Stimulated activated CD8-positive, alpha-beta memory T cell treated with anti-CD3 and anti-CD28 coated beads, Interleukin-4, amount 100 ng/mL, for 1 hour (primary cell): ENCODE measurements at places on chromosomes 12 and 14.

DNA sequence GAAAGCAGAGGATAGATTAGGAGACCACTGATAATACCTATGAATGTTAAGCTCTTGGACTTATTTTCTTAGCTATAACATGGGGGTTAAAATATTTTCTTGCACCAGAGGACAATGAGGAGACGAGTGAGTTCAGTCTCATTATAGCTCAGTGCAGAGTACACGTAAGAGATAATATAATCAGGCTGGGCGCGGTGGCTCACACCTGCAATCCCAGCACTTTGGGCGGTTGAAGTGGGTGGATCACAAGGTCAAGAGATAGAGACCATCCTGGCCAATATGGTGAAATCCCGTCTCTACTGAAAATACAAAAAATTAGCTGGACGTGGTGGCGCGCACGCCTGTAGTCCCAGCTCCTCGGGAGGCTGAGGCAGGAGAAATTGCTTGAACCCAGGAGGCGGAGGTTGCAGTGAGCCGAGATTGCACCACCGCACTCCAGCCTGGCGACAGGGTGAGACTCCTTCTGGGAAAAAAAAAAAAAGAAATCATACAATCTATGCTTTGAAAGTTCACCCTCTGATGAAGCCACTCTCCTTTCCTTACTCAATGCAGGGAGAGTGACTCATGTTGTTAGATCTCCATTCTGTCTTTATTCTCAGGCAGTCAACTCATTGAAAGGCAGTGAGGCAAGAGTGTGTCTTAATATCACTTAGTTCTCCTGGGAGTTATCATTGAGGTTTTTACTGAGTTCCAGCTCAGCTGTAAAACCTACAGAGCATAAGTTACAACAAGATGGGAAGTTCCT, 134.2 kb downstream of the SYNE2 start:
- no peak for DNase-seq

- no peak for DNase-seq
Observed at GRCh38 chr12:9922429-9922828, 9.7 kb downstream of the CLEC2A start.

- DNase-seq, result no peak
Observed at GRCh38 chr14:88682495-88683114, 110.1 kb downstream of the EML5 start.

DNA sequence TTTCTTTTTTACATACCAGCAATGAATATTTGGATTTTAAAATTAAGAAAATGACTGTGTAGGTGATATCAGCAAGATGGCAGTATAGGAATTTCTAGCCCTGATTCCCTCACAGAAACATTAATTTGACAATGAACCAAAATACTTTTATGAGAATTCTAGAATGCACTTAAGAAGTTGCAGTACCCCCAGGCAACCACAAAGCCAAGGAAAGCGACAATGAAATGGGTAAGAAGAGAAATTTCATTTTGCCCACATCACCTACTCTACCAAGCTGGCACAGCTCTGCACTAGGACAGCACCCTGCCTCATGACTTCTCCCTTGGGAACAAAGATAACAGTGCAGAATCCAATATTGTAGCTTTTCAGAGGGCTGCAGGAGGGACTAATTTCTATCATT, 6.6 kb downstream of the OR9K2 start:
- no peak for DNase-seq

- no peak for DNase-seq
Observed at GRCh38 chr12:132593938-132594358, 16.4 kb downstream of the LRCOL1 start.

- DNase-seq, result no peak
Observed at GRCh38 chr14:32896979-32897697, 41.5 kb upstream of the NPAS3 start.

DNA sequence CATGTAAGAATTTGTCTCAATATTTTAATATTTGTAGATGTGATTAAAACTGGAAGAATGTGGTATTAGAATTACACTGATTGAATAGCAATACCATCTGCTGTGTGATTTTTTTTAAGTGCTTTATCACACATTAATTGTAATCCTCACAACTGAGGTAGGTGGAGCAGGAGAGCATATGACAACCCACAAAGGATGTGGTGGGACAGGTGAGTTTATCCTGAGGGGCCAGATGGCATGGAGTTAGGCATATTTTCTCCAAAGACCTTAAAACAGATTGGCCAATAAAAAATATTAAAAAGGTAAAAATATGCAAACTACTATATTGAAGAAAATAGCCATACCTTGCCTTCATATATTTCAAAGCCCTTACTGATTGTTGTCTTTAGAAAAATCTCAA, 7.8 kb downstream of the LRRC10 start:
- DNase-seq, result no peak

DNA sequence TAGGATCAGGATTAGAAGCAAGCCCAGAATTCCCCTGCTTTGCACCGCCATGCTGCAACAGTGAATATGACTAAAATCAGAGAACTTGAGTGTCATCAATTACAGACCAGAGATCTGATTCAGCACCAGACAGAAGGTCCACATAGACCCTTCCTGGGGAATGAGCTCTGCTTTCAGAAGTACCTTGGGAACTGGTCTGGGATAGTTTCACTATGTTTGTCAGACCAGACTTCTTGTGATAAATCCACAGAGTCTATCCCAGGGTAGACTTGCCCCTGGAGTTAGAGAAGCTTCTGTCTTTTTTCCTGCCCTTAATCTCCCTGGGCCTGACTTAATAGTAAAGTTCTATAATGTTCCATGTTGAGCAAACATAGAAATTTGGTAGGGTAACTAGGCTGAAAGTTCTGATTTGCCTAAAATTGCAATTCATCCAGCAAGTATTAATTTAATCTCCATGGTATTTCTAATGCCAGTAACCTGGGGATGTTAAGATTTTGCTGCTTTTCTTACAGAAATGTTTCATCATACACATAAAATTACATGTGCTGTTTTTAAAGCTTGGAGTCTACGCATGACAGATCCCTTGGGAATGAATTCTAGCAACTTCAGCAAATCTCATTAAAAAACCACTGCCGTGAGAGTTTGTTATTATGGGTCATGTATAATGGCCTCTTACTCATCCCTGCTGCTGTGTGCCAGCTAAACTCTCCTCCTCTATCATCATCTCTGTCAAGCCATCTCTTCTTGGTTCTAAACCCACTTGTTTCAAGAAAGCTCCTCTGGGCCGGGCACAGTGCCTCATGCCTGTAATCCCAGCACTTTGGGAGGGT, 61.3 kb upstream of the METAP2 start:
- DNase-seq, result no peak

- peak; percentile 32 for DNase-seq
Observed at GRCh38 chr14:21852061-21852664, 178.5 kb upstream of the OR4E1 start.

GRCh38 chr12:46874642-46875041, 48.8 kb upstream of the SLC38A4 start:
- no peak for DNase-seq

- DNase-seq, result peak; percentile 25
Observed at GRCh38 chr12:76158518-76159321, 74.2 kb upstream of the NAP1L1 start.

DNA sequence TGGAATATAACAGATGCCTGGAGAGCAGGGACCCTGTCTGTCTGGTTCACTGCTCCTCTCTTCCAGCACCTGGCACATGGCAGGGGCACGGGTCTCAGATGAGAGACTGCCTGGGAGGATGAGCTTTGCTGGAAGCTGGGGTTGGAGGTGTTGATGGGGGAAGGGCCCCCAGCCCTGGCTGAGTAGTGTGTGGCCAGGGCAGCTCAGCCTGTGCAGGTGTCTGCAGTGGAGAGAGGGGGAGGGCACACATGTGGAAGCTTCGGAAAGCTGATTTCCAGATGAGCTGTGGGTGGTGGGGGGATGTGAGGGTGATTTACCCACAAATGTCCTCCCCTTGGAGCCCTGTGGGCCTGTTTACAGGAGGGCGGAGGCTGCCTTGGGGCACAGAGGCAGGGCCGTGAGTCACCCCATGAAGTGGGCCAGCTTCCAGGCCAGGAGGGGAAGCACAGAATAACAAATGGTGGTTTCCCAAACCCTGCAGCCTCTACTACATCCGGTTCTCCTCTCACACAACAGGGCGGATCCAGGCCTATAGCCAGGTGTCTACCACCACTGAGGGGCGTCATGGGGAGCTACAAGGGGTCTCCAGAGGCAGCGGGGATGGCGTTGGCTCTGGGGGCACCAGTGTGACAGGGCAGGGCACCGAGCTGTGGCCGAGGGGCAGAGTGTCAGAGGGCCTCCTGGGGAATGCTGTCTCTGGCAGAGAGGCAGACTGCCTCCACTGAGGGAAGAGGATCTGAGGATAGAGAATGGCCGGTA, 11.0 kb downstream of the KRT7 start:
- no peak for DNase-seq

GRCh38 chr12:27898022-27898421, 74.5 kb downstream of the PTHLH start:
- no peak for DNase-seq

DNA sequence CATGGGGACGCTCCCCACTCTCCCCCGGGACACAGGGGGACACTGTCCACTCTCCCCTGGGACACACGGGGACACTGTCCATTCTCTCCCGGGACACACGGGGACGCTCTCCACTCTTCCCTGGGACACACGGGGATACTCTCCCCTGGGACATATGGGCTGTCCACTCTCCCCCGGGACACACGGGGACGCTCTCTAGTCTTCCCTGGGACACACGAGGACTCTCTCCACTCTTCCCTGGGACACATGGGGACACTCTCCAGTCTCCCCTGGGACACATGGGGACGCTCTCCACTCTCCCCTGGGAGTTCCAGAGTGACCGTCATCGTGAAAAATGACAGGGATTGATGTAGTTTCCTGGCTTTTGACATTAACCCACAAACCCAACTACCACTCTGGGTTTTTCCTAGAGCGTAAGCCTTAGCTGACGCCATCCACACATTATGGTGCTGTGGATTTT, 3.0 kb upstream of the P2RX2 start:
- no peak for DNase-seq

- no peak for DNase-seq
Observed at GRCh38 chr12:6277982-6278438, 32.5 kb upstream of the PLEKHG6 start.

GRCh38 chr12:95215949-95216348, 1.3 kb downstream of the FGD6 start:
- no peak for DNase-seq

- DNase-seq, result no peak
Observed at GRCh38 chr14:97747316-97747715, 950.1 kb downstream of the VRK1 start.

DNA sequence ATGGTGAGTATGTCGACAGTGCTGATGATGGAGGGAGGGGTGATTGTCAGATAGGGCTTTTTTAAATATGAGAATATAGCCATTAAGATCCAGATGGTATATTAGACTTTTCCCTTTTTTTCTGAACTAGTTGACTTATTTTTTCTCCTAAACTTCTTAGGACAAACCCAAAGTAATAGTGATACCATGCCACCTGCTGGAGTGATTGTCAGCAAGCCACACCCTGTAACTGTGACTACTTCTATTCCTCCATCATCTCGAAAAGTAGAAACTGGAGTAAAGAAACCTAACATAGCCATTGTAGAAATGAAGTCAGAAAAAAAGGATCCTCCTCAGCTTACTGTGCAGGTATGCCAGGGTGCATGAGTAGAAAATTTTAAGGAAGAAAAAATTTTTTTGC, 40.1 kb downstream of the KIAA0586 start:
- no peak for DNase-seq

DNA sequence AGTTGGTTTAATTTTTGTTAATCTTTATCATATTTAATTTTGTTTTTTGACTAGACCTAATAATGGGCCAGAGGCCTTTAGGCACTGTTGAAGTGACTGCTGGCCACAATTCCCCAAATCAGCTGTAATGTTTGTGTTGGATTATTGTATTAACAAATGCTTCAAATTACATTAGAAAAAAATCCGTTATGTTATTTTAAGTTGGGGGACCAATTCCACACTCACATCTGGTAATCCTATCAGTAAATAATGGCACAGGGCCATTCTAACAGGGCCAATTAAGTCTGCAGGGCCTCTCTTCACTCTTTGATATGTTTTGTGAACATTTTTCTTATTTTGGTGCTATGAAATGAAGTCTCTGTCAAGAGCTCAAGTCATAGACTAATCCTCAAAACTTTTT, 39.6 kb downstream of the CHST11 start:
- DNase-seq, result no peak

DNA sequence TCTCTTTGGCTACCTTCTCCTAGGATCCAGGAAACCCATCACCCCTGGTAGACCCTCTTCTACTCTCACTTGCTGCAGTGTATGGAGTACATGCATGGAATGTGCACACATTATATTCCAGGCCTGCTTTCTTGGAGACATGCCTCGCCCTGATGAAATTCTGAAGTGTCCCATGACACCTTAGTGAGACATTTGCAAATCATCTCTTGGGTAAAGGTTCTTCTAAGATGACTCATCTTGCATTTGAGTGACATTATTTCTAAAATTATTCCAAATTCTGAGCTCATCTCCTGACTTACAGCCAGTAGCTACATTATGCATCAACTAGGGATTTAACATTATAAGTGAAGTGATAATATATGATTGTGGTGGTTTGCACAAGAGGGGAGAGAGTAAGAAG, 49.8 kb downstream of the SDR9C7 start:
- no peak for DNase-seq

- DNase-seq, result no peak
Observed at GRCh38 chr12:53299101-53299453, 418 bp upstream of the MYG1 start.

- DNase-seq, result no peak
Observed at GRCh38 chr12:101878243-101878821, 952 bp downstream of the DRAM1 start.

DNA sequence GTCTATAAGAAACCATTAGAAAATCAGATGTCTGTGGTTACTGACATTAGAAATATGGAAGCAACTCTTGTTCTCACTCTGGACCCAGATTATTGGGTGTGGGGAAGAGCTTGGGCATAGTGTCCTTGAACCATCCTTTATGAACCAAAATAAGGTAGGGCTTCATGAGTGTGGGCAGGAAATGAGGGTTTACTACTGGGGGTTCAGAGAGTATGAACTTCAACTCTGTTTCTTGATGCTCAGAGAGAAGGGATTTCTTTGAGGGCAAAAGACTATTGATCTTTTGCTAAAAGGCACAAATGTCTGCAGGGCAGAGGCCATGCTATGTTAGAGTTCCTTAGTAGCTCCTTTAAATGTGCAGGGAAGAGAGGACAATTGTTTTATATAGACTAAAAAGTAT, 183.3 kb upstream of the ATP2B1 start:
- DNase-seq, result no peak

GRCh38 chr14:104388541-104389325, 190.8 kb upstream of the C14orf180 start:
- no peak for DNase-seq

- DNase-seq, result no peak
Observed at GRCh38 chr12:27517961-27518665, 5.9 kb upstream of the PPFIBP1 start.

DNA sequence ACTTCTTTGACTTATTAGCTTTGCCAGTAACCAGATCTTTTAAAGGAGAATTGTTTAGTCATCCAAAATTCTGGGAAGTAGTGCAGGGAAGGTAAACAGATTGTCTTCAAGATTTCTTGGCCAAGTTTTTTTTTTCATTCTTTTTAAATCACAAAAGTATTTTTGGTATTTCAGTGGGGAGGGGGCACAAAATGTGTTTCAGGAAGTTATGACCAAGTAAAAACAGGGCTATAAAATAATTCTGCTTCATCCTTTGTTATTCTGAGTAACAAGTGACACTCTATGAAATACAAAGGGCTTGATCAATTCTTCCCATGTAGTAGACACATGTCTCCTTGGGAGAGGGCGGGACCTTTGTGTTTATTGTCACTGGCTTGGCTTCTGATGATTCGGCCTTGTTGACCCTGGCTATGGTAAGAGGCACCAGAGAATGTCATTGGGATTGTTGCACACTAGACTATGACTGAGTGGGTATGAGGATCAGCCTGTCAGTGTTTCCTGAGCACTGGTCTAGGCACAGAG, 55.4 kb downstream of the SUSD6 start:
- DNase-seq, result no peak

GRCh38 chr14:20667957-20668356, 16.4 kb upstream of the RNASE4 start:
- no peak for DNase-seq
